ENCODE measurements at places on chromosomes 7 and 10.

DNA sequence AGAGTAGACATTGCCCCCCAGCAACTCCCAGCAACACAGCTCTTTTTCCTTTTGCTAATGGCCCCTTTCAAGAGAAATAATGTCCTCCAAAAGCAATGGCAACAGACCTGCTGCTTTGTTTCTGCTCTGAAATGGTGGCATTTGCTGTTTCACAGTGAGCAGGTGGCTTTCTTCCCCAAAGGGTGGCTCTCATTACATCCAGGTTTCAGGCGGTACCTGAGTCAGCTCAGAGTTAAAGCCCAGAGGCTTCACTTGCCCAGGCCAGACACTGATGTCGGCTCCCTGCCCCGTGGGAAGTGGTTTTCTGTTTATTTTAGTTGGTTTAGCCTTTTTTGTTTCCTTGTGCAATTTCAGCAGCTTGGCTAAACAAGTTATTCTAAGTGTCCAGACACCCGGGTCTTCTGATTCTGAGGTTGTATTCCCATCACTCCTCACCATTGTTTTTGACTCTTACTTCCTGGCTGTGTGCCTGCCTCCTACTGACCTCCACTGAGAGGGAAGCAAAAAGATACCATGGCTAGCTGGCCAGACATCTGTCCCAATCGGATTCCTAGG lies 7.8 kb upstream of the ATOH7 start:
- no peak for DNase-seq

DNA sequence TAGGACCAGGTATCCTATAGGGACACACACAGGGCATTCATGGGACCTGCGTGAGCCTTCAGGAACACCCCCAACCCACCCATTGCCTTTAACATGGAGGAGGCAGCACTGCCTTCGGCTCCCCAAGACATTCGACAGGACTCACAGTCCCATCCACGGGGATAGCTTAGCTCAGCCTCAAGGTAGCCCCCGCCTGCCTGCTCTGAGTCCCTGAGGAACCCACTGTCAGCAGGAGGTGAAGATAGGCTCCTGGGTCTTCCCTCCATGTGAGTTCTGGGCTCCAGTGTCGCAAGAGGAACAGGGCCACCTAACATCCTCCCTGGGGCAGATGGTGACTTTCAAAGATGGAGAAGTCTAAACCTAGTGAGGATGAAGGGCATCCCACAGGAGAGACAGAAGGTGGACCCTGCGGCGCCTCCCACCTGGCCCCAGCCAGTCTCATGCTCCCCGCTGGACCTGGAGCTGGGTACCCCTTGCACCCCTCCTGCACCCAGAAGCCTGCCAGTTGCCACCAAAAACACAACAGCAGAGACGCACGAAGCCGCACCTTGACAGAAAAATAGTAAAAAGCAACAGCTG lies 4.9 kb upstream of the ADIRF start:
- no peak for DNase-seq

DNA sequence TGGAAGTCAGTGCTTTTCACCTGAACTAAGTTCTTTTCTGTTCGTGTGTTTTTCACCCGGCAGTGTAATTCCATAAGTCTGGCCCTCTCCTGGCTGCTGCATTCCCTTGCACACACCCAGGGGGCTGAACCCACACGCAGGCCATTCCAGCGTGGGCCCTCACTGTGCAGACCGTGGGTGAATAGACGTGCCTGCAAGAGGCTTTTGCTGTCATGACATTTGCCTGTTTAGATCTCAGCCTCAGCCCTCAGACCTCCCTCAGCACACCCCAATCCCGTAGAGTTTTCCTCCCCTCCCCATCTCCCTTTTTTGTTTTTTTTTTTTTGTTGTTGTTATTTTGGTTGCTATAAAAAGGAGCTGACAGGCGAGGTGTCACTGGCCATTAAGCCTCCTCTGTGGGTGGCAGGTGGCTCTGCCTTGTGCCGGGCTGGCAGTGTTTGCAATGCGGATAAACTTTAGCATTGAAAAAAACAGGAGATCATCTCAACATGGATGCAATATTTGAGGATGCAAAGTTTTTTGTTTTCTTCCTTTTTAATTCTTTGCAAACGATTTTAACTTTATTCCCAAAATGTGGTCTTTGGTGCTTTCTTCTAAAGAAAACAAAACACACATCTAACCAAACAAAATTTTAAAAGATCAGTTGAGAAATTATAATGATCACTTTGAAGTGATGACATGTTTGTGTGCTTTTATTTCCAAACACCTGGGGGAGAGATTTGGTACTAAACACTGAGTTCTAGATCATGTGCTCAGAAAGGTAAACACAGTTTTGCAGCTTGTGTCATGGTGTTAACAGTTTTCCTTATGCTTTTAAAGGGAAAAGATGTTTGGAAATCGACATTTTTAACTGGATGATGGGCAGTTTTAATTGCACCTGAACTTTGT lies 58.8 kb downstream of the WDR37 start:
- no peak for DNase-seq

GRCh38 chr7:88462799-88463198 lies 156.1 kb upstream of the STEAP4 start:
- no peak for DNase-seq

- no peak for DNase-seq
These were observed 48.8 kb downstream of the SEMA3C start for GRCh38 chr7:80869821-80870751.

GRCh38 chr7:47782792-47783191 lies 165.5 kb downstream of the PKD1L1 start:
- no peak for DNase-seq

GRCh38 chr7:33649476-33650441 lies 255.6 kb upstream of the BMPER start:
- peak; percentile 76 for DNase-seq

GRCh38 chr7:130740606-130741005 lies 6.6 kb upstream of the KLF14 start:
- DNase-seq, result no peak

- no peak for DNase-seq
These were observed 100.3 kb downstream of the MTPAP start for GRCh38 chr10:30248728-30249127.
